NCI-H1694 treated with DMSO at 0.1 percent for 48 hours (cell line): ENCODE measurements at places on chromosomes 4 and X.

GRCh38 chr4:55617587-55618197 lies 18.4 kb downstream of the NMU start:
- DNase-seq = no peak

DNA sequence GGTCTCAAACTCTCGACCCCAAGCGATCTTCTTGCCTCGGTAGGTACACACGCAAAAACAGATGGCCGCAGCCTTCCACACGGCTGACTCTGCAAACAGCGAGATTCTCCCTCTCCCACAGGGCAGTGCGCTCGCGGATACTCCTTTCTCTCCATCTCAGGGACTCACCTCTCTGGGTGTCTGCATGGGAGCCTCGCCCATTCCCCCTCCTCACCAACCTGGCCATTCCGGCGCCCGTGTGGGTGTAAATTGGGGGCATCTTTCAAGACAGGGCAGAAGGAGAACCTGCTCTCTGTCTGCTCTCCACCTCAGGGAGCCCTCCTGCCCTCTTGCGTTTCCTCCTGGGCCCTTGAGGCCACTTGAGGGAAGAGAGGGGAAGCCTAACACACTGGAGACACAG lies 4.4 kb downstream of the CTAG2 start:
- no peak for DNase-seq

GRCh38 chrX:45198706-45199105 lies 2.0 kb downstream of the DIPK2B start:
- DNase-seq = no peak

- DNase-seq = no peak
These were observed 53.9 kb downstream of the PPM1K start for GRCh38 chr4:88230461-88230891.

- peak; percentile 23 for DNase-seq
These were observed 174.1 kb downstream of the RBMX2 start for GRCh38 chrX:130575831-130576389.

DNA sequence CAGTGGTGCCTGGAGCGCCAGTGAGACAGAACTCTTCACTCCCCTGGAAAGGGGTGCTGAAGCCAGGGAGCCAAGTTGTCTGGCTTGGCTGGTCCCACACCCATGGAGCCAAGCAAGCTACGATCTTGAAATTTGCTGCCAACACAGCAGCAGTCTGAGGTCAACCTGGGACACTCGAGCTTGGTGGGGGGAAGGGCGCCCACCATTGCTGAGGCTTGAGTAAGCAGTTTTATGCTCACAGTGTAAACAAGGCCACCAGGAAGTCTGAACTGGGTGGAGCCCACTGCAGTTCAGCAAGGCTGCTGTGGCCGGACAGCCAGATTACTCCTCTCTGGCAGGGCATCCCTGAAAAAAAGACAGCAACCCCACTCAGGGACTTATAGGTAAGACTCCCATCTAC lies 149.5 kb downstream of the EDA2R start:
- DNase-seq = no peak

- no peak for DNase-seq
These were observed 20.2 kb downstream of the PJA1 start for GRCh38 chrX:69144838-69145680.

DNA sequence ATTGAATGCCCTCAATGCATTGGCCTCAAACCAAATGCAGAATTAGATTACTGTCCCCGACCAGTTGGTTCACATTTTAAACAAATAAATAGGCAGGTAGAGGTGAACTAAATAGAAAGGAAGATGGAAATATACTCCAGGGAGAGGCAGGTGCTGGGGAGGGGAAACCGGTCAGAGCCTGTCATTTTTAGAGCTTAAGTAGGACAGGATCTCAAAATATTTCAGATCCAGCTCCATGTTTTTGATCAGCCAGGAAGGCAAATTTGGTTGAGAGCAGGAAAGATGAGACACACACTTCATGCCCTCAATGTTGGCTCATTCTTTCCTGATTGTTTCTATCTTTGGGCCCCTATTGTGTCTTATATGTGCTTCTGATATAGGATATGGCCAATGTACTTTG lies 206.7 kb downstream of the SHROOM3 start:
- no peak for DNase-seq

GRCh38 chr4:150743564-150744342 lies 161.8 kb downstream of the MAB21L2 start:
- DNase-seq = no peak

- no peak for DNase-seq
These were observed 113.8 kb downstream of the ADRA2C start for GRCh38 chr4:3879681-3880614.

DNA sequence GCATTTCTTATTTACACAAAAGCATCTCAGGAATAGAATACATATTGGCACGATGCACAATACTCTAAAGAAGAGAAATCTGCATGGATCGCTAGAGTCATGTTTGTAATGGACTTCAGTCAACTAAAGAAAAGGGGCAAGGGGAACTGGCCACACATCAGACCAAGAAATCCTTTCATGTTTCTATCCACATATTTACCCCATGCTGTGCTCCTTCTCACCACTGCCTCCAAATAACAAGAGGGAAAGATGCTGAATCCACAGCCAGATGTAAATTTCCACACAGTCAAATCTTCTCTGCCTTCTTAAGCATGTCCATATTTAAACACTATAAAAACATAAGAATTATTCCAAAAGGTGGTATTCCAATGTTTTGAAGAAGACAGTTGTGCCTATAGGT lies 67.6 kb downstream of the COX18 start:
- no peak for DNase-seq

GRCh38 chr4:128311659-128312403 lies 24.2 kb upstream of the PGRMC2 start:
- DNase-seq = no peak

DNA sequence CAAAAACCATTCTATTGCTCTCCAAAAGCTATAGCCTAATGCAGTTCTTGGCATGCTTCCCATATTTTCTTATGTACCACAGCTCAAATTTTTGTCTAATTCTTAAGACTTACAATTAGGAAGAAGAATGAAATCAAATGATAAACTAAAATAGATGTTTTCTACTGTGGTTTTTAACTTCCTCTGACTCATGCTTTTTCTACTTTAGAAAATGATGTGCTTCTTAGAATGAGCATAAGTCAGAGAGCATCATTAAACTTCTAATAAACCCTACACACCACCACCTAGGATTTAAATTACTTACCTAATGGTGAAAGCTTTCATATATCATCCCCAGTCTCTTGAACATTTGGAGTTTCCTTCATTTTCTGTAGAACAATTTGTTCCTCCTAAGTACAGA lies 217.0 kb upstream of the NDST3 start:
- DNase-seq = no peak

DNA sequence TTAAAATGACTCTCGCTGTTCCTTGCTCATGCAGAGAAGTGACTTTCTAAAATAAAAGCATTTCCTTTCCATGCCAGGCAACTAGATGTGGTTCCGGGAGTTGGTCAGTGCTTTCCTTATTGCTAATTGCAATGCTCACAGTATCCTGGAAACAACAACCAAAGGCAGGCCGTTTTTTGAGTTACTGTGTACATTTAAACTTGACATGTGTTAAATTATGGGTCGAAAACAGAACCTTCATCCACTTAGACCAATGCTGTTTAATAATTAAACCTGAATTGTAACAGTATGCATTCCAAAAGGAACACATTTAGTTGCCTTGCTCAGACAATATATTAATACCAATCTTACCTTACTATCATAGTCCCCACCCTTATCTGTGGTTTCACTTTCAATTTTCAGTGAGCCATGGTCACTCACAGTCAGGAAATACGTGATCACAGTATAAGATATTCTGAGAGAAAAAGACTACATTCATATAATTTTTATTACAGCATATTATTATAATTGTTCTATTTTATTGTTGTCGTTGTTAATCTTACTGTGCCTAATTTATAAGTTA lies 102.6 kb downstream of the HS6ST2 start:
- no peak for DNase-seq

DNA sequence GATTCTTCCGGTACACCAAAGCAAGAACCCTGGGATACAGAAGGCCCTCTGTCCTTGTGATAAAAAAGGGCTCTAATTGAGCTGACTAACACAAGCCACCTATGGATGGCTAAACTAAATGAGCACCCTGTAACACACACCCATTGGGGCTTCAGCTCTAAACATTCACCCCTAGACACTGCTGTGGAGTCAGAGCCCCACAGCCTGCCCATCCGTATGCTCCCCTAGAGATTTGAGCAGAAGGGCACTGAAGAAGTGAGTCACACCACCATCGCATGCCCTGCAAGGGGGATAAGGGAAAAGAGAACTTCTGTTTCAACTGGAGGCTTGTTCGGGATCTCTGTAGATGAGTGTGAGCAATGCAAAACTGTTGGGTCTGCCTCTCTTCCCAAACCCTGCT lies 545.2 kb downstream of the KCTD8 start:
- DNase-seq = no peak

DNA sequence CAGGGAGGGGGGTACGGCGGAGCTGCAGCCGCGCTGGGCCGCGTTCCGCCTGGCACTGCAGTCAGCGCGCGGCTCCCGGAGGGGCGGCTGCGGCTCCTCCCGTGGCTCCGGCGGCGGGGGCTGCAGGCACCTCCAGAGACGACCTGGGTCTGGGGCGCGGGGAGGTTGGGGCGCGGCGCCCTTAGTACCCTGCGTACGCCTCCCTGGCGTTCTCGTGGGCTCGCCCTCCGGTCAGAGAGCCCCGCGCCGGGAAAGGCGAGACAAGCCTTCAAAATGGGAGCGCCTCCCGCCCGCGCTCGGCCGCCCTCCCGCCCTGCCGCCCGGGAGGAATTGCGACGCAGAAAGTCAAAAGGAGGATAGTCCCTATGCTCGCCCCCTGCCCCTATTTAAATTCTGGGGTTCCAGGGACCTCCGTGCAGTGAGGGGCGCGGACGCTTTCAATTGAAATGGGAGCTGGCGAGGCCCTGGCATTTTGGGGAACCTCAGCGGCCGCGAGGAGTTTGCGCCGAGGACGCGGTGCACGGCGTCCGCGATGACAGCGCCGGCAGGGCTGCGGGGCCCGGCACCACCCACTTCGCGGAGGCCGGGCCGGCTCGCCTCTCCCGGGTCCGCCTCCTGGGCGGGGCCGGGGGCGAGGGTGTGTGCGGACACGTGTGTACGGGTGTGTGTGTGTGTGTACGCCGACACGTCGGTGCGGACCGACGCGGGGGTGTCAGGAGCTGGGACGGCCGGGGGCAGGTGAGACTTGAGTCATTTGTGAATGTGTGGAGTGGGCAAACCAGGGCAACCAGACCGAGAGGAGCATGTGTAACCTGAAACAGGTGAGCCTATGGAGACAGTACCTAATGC lies 544 bp downstream of the HERC3 start:
- DNase-seq = no peak

DNA sequence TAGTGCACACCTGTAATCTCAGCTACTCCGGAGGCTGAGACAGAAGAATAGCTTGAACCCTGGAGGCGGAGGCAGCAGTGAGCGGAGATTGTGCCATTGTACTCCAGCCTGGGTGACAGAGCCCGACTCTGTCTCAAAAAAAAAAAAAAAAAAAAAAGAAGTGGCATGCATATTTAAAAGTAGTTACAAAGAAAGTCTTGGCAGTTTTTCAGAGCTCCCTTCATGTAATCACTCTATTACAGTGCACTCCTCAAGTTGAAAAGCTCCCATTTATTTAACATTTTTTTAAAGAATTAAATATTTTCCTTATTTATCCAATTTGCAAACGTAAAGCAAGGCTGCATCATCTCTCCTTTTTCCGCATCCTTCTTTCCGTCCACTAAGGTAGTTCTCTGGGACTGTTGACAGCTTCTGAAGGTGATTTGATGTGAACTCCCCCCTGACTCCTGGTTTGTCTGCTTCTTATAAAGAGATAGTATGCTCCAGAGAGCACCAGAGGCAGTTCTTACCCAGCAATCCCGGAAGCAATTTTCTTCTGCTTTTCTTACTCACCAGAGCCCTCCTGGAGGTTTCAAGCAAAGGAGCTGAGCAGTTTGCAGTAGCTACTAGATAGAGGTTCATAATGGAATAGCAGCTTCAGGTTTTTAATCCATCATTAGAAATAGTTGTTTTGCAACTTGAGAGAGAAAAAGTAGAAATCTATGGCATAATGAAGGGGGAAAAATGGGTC lies 151.0 kb downstream of the PALLD start:
- no peak for DNase-seq

GRCh38 chrX:31333165-31333831 lies 261.5 kb upstream of the FTHL17 start:
- DNase-seq = no peak

GRCh38 chr4:31655328-31655727 lies 935.2 kb downstream of the PCDH7 start:
- DNase-seq = no peak

- DNase-seq = no peak
These were observed 6.4 kb upstream of the SCML2 start for GRCh38 chrX:18360867-18361266.

DNA sequence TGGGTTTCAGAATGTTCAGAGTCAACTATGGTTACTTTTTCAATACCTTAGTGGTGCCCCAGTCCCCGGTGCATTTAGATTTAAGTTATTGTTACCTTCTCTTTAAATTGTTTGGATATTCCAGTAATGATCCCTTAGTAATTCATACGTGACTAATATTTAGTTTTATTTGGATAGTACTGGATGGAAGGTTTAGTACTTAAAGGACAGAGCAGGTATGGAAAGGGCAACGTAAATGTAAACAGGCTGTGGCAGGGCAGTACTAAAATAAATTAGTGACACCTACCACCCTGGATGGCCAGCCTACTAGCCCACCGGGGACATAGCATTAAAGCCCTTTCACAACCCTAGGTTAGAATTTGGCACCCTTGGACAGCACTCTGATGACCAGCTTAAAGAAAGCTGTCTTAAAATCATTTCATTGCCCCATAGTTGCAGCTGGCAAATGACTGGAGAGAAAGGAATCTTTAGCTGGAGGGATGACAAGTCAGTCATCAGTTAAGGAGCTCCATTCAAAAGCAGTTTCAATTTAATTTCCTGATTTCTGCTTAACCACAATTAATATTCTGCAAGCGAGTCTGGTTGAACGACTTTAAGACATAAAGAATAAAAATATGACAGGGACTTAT lies 16.4 kb downstream of the PLP1 start:
- no peak for DNase-seq

DNA sequence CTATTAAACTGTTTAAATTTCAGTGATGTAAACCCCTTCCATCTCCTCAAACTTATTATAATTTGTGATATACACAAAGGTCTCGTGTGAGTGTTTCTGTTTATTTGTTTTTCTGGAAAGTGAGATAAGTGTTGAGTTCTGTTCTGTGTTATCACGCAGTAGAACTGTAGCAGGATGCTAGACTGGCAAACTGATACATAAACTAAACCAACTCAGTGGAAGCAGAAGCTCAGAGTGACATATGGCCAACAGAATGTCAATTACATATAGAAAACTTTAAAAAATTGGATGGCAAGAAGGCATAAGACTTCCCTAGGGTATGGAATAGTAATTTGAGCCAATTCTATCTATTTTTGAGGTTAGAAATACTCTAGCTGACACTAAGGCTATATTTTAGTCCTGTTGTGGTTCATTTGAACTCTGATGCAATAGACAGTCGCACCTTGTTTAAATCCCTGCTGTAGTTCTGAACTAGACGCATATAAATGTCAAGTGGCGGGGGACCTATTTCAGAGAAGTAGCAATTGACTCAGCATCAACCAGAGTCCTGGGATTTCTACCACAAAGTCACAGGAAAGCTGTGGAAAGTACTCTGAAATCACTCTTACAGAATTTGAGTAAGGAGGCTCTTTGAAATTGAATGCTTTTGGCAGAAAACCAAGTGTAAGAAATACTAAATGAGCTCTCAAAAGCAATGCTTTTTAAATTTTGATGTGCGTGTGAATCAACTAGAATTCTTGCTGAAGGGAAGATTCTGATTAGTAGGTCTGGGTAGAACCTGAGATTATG lies 294.4 kb downstream of the INPP4B start:
- DNase-seq = no peak

GRCh38 chr4:140968371-140968770 lies 164.9 kb downstream of the RNF150 start:
- no peak for DNase-seq
